HFF-Myc (cell line): ENCODE measurements at places on chromosomes 6 and 20.

DNA sequence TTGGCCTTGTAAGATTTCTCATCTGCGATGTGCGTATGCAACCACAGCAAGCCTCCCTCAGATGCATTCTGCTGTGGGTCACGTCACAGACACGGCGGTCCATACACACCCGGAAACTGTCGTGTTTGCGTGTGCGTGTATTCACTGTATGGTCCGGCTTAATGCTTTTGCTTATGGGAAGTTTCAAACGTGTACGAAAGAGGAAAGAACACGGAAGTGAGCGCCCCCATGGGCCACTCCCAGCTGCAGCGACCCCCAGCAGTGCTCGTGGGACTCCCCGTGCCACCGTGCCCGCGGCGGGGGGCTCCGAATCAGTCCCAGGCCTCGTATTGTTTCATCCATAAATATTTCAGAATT lies 10.2 kb downstream of the DLL1 start:
- no peak for DNase-seq

DNA sequence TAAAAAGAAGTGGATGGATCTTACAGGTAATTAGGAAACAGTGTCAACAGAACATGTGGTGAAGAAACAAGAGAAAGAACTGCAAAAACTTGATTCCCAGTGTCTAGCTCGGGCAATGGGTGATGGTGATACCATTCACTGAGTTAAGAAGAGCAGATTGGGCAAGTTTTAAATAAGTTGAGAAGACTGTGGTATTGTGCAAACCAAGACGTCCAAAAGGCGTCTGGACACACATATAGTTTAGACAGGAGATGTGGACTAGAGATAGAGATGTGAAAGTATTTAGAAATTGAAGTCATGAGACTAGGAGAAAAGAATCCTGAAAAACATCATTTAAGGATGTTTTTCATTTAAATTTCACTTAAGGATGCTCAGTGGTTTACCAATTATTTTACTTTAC lies 53.9 kb downstream of the CDK19 start:
- DNase-seq = no peak

DNA sequence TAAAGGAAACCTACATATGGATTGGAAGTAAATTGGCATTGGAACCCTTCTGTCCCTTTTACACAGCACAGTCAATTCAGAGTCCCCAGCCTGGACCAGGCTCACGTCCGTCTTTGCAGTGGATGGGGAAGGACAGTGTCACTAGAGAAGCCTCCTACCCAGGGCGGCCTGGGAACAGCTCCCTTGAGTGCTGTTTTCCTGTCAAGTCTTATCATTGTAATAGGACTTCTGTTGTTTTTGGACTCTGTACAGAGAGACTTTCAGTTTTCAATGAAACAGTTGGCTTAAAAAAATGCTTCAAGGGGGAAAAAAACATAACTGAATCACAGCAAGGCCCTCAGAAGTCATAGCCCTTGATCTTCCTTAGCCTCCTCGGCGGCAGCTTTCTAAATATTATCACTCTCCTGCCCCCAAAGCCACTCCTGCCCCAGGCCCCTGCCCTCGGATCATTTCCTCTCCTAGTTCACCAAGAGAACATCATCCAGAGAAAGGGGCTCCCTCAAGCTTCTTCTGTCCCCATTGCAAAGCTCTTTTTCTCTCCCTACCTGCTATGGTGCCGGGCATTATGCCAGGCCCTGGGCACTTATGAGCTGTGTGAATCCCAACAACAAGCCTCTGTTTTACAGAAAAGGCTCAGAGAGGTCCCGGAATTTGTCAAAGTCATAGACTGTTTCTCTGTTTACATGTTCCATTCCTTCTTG lies 37.8 kb upstream of the CNKSR3 start:
- no peak for DNase-seq

GRCh38 chr6:78483553-78484197 lies 383.7 kb upstream of the IRAK1BP1 start:
- no peak for DNase-seq

- no peak for DNase-seq
Measured at GRCh38 chr20:45469336-45470261, at the start of gene WFDC2. Gene WFDC2, plus strand, starts transcription at chr20:45469753. Its CDS starts 29 bp downstream, at chr20:45469782.
